Tracheal epithelial cell (primary cell): ENCODE measurements at places on chromosomes 16 and 17. TPM values are rescaled to one million over a fixed set of nuclear protein-coding genes. Genes with fewer than 3 reads are reported as not detected.

The TEKT3 gene
- not detected in 2 replicates for total RNA-seq

The CCL2 gene
- total RNA-seq, result 0.21 and 25.5 TPM in 2 replicates

The SMIM36 gene
- under 0.01 TPM in 1 of 2 replicates, not detected in the other for total RNA-seq

The SNAI3 gene
- under 0.01 TPM in 1 of 2 replicates, not detected in the other for total RNA-seq
